ENCODE measurements at places on chromosomes 3 and 15.

GRCh38 chr3:51617597-51617996 lies 53.5 kb upstream of the TEX264 start:
- no peak for DNase-seq

DNA sequence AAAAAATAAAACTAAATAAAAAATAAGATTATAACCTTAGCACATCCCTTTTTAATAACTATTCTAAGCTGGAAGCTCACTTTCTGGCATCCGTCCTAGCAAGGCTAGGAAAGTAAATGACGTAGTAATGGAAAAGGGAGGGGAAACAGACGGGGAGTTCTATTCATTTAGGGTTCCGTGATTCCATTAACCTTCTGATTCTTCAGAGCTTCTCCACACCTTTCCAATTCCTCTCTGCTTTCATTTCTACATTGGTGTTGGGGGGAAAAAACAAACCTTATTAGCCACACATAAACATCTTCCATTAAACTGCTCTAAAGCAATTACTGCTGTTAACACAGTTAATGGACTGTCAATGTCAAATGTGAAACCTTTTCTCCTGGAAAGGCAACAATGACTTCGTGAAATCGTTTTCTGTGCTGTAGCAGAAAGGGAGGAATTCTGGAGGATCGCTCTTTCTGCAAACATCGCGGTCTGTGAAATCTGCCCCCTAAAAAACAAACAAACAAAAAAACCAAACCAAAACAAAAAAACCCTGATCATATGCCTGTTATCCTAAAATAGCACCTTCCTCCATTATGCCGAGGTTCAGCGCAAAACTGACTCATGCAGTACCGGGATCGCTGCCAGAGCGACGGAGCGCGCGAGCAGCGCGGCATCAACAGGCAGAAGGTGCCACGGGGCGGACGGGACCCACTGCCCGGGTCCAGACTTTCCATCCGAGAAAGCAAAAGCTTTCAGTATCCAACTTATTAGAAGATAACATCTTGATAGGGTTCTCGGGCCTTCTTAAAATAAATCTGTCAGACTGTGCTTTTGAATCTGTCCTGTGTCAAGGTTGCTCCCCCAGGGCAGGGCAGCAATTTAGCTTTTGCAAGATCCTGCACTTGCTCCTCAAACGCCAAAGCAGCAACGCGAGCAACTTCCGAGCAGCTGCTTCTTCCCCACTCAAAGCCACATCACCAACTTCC lies 156.2 kb downstream of the FGF12 start:
- no peak for DNase-seq

DNA sequence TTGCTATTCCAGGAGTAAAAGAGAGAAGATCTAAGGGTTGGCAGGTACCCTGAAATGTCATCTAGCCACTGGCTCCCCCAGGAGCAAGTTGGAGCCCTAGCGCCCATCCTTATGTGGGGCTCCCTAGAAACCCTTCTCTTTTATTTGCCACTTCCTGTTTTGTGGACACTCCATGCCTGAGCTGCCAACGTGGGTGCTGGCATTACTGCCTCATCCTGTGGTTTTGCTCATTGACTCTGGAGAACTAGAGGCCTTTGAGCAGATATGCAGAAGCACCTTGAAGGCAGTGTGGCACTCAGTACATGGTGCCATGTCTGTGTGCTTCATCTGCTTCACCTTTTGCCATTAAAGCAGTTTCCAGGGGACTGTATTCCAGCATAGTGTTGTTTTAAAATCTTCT lies 8.1 kb downstream of the EDEM1 start:
- no peak for DNase-seq

DNA sequence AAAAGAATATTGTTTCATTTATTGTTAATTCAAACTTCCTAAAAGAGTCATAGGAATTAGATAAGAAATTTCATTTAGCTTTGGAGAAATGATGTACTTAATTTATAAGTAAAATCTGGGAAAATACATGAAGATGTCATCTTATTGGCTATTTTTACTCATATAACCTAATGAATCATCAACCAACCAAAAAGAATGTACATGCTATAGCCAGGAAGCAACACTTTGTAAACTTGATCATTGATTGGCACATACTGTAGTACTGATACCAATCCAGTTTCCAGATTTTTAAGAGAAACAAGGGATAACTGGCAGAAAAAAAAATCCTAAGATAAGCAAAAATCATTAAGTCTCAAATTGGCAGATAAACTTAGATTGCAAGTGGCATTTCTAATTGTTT lies 207.9 kb upstream of the CDIN1 start:
- no peak for DNase-seq

- DNase-seq, result no peak
Measured at GRCh38 chr3:187062526-187063177, 76.6 kb downstream of the RPL39L start.

GRCh38 chr15:66504563-66505429 lies at the start of the genes RPL4 and ZWILCH:
RPL4 (minus strand) TSS chr15:66504855; CDS start chr15:66504790, 65 bp downstream.
ZWILCH (plus strand) TSS chr15:66505326; CDS start chr15:66505339, 13 bp downstream.
- peak; percentile 70 for DNase-seq

DNA sequence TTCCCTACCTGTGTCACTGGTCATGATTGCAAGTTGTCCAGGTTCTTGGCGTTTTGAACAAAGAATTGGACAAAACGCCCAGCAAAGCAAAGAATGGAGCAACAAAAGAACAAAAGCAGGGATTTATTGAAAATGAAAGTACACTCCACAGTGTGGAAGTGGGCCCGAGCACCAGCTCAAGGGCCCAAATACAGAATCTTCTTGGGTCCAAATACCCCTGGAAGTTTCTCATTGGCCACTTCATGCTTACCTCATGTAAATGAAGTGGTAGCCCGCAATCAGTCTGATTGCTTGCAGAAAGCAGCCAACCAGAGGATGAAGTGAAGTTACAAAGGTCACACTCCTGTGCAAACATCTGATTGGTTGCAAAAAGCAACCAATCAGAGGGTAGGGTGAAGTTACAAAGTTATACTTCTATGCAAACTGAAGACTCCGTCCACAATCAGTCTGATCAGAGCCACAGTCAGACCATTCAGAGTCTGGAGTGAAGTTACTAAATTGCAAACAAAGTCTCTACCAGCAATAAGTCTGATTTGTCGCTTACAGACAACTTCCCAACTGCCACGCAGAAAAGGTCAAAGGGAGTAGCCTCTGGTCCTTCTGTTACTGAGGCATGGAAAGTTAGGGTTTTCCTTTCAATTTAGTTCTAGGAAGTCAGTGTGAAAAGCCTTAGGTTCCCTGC lies 8.3 kb upstream of the TM4SF1 start:
- no peak for DNase-seq

- no peak for DNase-seq
Measured at GRCh38 chr3:66416556-66417304, 84.1 kb downstream of the LRIG1 start.

DNA sequence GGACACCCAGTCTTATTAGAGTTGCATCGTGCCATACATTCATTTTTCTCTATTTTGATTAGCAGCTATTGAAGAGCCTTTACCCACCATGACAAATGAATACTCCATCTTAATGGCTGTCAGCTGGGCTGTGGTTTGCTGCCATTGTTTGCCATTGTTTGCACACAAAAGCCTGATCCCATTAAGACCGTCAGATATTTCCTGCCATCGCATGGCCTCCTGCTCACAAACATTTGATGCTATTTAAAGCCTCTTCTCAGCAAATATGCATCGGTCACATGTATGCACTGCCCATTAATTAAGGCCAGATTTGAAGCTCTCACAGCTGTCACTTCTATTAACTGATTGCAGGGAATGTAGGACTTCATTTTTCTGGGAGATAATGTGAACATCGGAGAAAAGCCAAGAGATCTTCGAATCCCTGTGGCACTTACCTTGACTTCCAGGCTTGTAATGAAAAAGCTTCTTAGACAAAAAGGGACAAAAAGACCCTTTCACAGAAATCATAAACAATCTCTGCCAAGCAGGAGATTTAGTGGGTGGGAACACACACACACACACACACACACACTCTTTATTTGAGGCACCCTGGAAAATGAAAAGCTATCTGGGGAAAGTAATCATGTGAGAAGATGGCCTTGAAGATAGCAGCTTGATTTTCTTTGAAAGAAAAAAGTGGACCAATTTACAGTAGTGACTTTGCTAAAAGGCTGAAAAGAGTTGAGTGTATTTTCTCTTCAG lies 175.4 kb upstream of the NR2E3 start:
- DNase-seq, result no peak

GRCh38 chr15:31887246-31887645 lies 143.1 kb upstream of the CHRNA7 start:
- no peak for DNase-seq

DNA sequence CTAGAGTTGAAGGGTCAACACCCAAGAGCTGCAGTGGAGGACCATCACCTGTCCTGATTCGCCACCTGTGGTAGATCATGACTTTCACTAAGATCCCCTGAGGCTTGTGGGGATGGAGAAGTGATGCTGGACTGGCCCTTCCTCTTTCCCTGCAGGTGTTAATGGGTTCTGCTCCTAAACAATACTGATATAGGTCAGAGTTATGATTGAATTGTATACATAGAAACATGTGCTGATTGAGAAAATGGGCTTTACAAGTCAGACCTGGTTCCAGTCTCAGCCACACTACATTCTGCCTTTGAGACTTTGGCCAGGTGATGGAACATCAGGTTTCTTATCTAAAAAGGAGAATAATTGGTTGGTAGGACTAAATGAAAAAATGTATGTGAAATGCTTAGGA lies 418.9 kb upstream of the TPRG1 start:
- DNase-seq, result no peak

DNA sequence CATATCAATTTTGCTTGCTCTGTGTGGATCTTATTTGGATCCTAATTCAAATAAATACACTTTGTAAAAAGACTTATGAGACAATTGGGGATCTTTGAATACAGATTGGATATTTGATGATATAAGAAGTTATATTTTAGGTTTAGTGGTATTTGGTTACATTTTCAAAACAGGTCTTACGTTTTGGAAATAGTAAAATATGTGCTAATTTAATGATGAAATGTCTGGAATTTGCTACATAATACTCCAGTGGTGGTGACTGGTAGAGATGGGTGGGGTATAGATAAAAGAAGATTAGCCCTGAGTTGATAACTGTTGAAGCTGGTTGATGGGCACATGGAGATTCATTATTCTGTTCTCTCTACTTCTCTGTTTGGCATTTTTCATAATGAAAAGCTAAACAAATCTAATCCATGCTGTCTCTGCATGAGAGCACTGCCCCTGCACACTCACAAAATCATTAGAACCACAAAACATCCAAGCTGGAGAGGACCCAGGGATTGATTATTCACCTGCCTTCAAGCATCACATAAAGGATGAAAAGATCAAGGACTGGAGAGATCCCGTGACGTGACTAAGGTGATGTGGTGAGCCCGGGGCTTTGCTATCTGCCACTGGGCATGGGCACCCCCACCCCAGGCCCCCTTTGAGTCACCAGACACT lies 58.9 kb downstream of the TLE3 start:
- no peak for DNase-seq

GRCh38 chr15:71413419-71413818 lies 298.1 kb downstream of the THSD4 start:
- DNase-seq, result no peak

GRCh38 chr3:24952388-24952787 lies 457.7 kb upstream of the THRB start:
- DNase-seq, result no peak

- no peak for DNase-seq
Measured at GRCh38 chr3:10775259-10775658, 40.8 kb upstream of the SLC6A11 start.

DNA sequence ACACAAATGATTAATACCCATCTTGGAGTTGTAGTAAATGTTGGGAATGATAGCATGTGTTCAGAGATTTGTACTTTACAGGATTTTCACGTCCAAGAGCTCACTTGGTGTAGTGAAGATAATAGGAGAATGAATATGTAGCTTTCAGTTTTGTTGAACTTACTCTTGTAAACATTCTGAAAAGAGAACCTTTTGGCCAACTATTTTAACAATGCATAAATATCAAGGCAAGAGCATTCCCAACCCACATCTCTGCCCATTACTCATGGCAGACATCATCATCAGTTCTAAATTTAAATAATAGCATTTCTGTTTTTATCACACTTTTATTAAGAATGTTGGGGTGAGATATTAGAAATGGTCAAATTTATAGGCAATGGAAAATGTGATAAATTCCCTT lies 465.2 kb upstream of the TPRG1 start:
- no peak for DNase-seq

DNA sequence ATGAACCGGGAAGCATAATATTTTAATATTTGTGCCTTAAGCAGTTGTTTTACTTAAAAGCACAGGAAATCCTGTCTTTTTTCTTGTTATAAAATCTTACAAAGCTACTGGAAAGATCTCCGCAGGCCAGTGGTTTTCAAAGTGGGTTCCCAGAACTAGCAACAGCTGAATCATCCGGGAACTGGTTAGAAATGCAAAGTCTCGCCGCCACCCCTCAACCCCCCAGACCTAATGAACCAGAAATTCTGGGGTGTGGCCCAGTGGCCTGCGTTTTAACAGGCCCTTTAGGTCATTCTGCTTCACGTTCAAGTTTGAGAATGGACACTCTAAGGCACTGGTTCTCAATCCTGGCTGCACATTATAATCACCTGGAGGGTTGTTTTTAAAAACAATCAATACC lies 74.7 kb downstream of the PDZRN3 start:
- no peak for DNase-seq

GRCh38 chr3:143258692-143259091 lies 139.1 kb downstream of the CHST2 start:
- DNase-seq, result no peak

- DNase-seq, result no peak
Measured at GRCh38 chr15:68586274-68586961, 7.6 kb downstream of the CORO2B start.

- DNase-seq, result no peak
Measured at GRCh38 chr3:12905316-12906071, 64.1 kb upstream of the RPL32 start.

GRCh38 chr3:53079147-53079546 lies 33.3 kb upstream of the SFMBT1 start:
- no peak for DNase-seq

GRCh38 chr3:171172070-171172469 lies 145.6 kb upstream of the SLC2A2 start:
- DNase-seq, result no peak

DNA sequence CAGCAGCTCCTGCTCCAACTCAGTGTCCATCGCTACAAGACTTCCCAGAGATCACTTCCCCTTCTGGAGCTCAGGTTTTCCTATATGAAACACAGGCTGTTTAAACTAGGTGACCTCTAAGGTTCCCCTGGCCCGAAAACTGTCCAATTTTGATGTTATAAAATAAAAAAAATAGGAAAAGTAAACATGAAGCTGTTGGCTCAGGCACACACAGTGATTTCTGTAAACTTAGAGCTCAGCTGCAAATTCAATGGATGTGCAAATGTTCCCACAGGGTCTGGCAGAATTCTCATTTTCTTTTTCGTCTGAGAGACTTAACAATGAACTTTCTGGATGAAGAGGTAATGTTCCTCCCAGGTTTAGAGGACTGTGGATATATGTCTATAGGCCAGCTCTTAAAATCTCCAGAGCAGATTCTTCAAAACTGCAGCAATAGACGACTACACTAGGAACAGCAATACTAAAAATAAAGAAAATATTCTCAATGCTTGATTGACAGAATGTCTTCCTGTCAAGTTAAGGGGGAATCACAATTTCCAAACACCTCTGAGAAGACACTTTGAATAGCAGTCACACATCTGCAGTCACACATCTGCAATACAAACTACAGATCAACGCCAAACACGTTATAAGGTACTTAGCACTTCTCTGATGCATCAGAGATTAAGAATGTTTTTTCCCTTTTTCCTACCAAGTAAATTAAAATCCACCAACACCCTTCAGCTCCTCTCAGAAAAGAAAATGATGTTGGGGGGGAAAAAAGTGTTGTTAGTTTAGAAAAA lies 2.8 kb downstream of the NUP210 start:
- no peak for DNase-seq

- DNase-seq, result no peak
Measured at GRCh38 chr3:107028086-107028485, 349.2 kb upstream of the CCDC54 start.
